Neural crest cell (in vitro differentiated cells): ENCODE measurements at places on chromosomes 5 and 9.

GRCh38 chr5:89604342-89604741 lies 721.4 kb upstream of the MEF2C start:
- DNase-seq = no peak

DNA sequence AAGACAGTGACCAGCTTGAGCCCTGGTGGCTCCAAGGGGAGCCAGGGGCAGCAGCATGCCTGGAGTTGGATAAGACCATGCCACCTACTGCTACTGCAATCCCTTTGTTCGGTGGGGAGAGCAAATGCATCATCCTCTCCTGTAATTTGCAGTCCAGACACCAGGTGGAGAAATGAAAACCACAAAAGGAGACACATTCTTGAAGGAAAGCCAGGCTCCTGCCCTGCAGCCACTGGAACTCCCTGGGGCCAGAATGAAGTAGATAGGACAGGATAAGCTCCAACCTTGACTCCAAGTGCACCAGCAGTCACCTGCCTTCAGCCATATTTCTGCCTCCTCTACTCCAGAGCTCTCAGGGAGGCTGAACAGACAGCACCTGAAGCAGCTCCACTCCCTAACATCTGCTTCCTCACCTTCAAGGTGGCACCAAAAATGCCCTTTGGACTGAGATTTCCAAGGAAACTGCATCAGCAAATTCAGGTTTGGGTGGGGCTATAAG lies 65.1 kb upstream of the IQGAP2 start:
- peak; percentile 32 for DNase-seq

DNA sequence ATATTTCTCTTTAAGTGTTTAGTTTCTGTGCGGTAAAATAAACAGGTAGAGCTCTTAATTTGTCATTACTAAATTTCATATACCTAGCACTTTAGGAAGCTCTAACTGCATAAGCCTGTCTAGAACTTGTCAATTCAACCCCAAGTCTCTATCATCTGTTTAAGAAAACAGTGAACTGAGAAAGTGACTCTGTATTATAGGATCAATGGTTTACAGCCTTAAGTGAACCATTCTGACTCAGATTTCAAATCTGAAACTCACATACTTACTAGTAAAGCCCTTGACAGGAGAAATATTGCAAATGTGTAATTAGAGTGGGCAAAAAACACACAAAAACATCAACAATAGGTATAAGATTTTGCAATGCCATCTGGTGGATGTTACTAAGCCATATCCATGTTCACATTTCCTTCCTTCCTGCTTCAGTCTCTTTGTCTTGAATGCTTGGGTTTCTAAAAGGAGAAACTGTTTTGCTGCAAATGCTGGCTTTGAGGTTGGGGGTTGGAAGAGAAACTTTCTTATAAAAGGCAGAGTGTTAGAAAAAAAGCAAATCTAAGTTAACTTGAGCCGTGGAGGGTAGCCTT lies 101.8 kb downstream of the DOCK8 start:
- no peak for DNase-seq

- DNase-seq = no peak
Observed at GRCh38 chr9:128251732-128252100, 24.1 kb downstream of the GOLGA2 start.

- DNase-seq = no peak
Observed at GRCh38 chr5:119655061-119655460, 25.7 kb downstream of the FAM170A start.

- no peak for DNase-seq
Observed at GRCh38 chr9:19677924-19678323, 110.9 kb downstream of the SLC24A2 start.

GRCh38 chr9:14868772-14869583 lies 41.2 kb downstream of the FREM1 start:
- DNase-seq = peak; percentile 63

- no peak for DNase-seq
Observed at GRCh38 chr5:79872291-79872690, 118.8 kb downstream of the MTX3 start.

- DNase-seq = no peak
Observed at GRCh38 chr9:122263699-122264349, 816 bp downstream of the RBM18 start.

DNA sequence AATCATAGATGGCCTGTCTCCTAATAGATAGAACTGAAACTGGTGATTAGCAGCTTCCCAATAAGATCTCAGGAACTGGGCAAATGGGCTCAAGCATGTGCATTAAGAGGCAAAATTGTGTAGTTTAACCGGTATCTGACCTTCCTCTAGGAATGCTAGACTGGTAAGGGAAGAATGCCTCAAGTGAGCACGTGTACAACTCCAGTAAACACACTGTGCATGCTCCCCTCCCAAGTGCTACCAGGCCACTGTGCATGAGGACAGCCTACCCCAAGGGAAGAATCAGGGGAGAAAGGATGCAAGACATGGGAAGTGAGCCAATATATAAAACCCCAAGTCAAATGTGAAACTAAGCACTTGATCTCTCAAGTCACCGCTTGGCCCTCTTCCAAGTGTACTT lies 1157.4 kb upstream of the CDH18 start:
- DNase-seq = no peak

- DNase-seq = no peak
Observed at GRCh38 chr5:177472460-177473442, 683 bp downstream of the DBN1 start.
